ENCODE measurements at places on chromosomes 1 and 21.

DNA sequence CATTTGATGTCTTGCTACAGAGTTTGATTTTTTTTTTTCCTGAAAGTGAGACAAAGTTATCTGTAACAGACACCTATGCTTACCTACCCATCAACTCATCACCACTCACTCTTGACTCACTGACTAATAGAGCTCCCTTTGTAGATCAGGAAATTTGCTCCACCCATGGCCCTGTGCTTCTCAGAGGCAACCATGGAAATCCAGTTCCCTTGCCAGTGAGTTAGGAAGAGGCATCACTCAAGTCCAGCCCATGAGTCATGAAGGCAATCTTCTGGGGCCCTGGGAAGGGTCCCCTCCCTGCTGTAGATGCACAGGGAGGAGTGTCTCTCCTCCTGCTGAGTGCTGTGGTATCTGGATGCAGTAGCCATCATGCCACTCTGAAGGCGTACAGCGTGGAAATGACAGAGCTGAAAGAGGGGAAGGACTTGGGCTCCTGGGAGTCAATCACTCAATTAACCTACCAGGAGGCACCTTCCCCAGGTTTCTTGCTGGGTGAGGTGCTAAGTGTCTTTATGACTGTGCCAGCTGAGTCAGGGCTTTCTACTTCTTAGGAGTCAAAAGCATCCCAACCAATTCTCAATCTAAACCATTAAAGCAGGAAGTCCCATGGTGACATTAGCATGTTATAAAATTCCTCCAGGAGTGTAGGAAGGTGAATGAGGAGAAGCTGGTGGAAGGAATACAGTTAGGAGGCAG, 56.1 kb downstream of the DNTTIP2 start:
- no peak for DNase-seq

- DNase-seq: no peak
Measured at GRCh38 chr1:226584164-226584563, 35.6 kb downstream of the STUM start.

- DNase-seq: no peak
Measured at GRCh38 chr1:156862584-156862983, 1.9 kb downstream of the NTRK1 start.

DNA sequence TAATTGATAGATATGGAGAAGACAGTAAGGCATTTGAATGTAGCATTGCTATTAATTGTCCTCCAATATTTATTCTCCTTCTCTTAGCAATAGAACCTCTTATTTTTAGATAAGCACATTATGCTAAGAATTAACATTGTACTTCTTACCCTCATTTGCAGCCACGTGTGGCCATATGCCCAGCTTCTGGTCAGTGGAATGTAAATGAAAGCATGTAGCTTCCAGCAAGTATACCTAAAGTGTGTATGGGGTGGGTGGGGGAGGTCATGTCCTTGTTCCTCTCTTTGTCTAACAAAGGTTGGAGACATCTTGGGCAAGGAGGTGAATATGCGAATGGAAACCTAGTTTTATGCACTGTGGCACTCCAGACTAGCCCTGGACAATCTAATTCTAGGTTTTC, 133.6 kb upstream of the HMCN1 start:
- DNase-seq: no peak

- DNase-seq: no peak
Measured at GRCh38 chr21:31489726-31490125, 145.7 kb upstream of the TIAM1 start.

DNA sequence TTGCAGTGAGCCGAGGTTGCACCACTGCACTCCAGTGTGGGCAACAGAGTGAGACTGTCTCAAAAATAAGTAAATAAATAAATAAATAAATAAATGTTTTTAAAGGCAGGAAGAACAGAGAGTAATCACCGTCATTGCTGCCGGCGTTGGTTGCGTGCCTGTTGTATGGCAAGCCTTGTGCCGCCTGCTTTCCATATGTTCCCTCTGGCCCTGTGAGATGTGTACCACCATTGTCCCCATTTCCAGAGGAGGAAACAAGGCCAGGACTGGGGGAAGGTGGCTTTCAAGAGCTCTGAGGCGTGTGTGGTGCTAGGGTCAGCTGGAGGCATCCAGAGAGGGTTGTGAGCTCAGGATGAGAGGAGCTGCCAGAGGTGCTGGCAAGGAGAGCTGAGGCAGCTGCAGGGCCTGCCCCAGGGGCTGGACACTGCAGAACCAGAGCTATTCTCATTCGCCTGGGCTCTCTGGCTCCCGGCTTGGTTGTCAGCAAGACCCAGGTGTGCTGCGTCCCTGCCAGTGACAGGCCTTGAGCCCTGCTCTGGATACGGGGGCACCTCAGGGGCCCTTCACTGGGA, 5.2 kb upstream of the MARCKSL1 start:
- no peak for DNase-seq

- DNase-seq: no peak
Measured at GRCh38 chr21:15425049-15425448, 304.7 kb upstream of the USP25 start.

- no peak for DNase-seq
Measured at GRCh38 chr1:230291731-230292620, 134.2 kb downstream of the PGBD5 start.

DNA sequence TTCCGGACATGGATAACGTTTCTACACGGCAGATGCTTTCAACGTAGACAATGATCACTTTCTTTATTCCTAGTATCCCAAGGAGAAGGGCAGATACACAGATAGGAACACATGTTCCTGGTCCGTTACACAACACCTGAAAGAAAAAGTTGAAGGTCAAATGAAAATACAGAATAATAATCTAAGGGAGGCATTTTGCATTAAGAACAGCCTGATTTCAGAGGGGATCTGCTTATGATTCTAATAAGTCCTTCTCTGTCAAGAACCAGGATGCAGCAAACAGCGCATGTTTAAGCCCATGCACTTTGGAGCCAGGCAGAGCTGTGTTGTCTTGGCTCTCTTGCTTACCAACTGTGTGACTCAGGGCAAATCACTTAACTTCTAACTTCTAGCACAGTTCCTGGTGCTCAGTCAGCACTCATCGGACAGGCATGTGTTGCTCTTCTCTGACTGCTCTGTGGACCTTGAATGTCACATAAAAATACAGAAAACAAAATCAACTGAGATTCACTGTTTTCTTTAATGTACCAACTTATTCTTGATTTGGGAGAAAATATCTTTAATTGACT, 56.3 kb upstream of the CNN3 start:
- DNase-seq: no peak

DNA sequence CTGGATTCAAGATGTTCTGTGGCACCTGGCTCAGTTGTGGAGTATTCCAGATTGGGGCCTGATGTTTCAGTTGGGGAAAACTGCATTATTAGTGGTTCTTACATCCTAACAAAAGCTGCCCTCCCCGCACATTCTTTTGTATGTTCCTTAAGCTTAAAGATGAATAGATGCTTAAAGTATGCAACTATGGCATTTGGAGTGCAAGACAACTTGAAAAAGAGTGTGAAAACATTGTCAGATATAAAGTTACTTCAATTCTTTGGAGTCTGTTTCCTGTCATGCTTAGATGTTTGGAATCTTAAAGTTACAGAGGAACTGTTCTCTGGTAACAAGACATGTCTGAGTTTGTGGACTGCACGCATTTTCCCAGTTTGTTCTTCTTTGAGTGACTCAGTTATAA, 7.2 kb downstream of the FPGT start:
- DNase-seq: no peak

GRCh38 chr1:11394592-11395245, 84.2 kb upstream of the DISP3 start:
- DNase-seq: no peak

- DNase-seq: peak; percentile 75
Measured at GRCh38 chr1:179709841-179710329, 33.2 kb upstream of the FAM163A start.

GRCh38 chr1:43885279-43885801, 48.3 kb upstream of the ARTN start:
- no peak for DNase-seq

DNA sequence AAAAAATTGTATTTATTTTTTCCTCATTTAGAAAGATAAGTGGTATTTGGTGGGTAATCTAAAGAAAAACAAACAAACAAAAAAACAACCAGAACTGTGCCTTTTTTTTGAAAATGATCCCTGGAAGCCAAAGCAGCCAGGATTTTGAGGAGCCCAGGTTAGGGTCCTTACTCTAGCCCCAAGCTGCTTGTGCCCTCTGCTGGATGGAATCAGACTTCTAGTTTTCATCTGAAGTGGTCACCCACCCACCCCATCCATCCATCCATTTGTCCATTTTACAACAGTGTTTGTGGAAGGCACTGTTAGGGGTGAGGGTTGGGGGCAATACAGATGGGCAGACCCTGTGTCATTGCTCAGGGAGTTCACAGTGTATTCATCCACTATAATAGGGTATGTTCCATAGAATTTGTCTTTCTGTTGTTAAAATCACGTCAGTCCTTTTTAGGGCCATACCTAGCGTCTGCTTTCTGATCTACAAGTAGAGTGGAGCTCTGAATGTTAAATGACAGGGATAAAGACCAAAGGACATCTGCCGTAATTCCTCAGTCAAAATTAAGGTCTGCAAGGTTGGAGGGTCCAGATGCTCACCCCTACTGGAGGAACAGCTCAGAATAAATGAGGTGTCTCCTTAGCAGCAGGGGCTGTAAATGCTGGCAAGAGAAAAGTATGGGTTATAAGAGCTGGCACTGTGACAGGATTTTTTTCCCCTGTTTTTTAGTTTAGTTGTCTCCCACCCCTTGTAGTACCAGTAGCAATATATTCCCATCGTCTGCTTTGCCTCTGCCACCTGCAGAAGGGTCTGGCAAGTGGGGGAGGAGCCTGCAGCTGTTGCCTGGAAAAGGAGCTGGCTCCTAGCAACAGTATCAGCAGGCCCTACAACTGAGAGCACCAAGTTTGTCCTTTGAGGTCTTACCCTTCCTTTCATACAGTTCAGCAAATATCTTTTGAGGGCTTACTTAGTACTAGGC, 3.2 kb downstream of the LRRC42 start:
- peak; percentile 17 for DNase-seq

GRCh38 chr1:41891199-41891896, 27.4 kb downstream of the HIVEP3 start:
- DNase-seq: no peak

- no peak for DNase-seq
Measured at GRCh38 chr1:56327195-56327594, 252.2 kb downstream of the PLPP3 start.

DNA sequence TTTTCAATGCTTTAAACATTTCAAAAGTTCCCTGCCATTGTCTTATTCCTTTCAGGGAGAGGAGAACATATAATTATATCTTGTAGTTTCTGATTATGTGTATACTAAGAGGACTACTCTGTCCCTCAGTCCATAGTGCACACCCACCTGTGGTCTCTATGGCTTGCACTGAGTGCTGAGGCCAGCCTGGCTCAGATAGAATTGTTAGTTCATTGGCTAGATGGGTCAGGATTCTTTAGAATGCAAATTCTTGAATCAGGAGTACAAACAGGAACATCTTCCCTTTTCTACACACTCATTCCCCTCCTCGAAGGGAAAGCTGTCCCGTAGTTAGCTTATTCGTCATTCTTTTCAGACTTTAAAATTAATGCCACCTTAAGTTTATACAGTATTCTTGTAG, 8.2 kb downstream of the BACH1 start:
- no peak for DNase-seq

GRCh38 chr1:212970085-212970484, 19.7 kb downstream of the VASH2 start:
- DNase-seq: no peak

- DNase-seq: no peak
Measured at GRCh38 chr1:248621770-248622169, 13.1 kb downstream of the OR2T11 start.

GRCh38 chr1:15289251-15289651, 42.2 kb downstream of the FHAD1 start:
- DNase-seq: no peak

GRCh38 chr1:12130466-12131130, 36.2 kb upstream of the TNFRSF1B start:
- no peak for DNase-seq

DNA sequence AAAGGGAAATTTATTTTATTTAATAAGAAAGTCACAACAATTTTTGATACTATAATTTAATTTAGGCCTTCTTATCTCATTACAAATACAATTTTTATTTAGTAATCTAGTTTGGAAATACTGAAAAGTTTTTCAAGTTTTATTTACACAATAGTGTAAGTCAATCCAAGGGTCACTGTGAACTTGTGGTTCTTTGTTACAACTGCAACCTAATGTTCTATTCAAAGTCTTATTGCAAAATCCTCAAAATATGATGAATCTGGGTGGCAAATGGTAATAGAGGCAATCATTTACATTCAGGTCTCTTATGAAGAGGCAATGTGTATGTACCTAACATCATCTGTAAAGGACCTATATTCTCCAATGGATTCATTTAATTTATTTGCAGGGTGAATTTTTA, 421.2 kb downstream of the DPYD start:
- DNase-seq: no peak

- DNase-seq: no peak
Measured at GRCh38 chr1:61873581-61873980, 131.3 kb downstream of the PATJ start.

DNA sequence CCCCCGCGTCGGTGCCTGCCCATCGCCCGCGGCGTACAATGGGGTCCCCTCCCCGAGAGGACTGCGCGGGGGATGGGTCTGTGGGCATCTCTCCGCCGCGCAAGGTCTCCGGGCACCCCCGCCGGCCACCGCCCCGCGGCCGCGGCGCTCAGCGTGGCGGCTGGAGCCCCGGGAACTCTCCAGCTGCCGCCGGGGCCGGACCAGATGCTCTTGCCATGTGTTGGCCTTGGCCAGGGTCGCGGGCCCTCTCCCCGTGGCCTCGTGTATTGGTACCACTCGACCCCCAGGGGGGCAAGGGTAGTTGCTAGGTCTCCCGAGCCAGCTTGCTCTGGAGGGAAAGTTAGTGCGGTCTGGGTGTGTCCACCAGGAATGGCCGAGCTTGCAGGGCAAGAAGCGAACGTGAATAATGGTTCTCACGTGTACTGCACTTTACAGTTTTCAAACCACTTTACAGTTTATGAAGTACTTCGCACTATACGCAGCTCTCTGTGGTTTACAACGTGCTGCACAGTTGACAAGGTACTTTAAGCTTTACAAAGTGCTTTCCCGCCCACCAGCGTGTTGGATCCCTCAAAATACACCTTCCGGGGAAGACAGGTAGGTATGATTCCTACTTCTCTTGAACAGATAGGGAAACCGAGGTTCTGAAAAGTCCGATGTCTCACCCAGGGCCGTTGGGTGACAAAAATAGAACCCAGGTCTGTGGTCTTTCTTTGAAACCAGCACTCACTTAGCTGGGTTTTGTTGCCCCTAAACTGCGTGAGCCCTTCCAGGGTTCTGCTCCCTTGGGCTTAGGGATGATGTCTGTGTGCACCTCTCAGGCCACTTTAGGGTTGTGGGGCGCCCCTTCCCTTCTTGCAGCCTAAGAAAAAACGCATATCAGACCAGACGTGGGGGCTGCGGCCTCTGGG, 1.2 kb downstream of the EPHB2 start:
- no peak for DNase-seq

- peak; percentile 20 for DNase-seq
Measured at GRCh38 chr1:147640553-147641165, 29.7 kb downstream of the ACP6 start.

- DNase-seq: no peak
Measured at GRCh38 chr21:18602711-18603110, 199.1 kb upstream of the TMPRSS15 start.

DNA sequence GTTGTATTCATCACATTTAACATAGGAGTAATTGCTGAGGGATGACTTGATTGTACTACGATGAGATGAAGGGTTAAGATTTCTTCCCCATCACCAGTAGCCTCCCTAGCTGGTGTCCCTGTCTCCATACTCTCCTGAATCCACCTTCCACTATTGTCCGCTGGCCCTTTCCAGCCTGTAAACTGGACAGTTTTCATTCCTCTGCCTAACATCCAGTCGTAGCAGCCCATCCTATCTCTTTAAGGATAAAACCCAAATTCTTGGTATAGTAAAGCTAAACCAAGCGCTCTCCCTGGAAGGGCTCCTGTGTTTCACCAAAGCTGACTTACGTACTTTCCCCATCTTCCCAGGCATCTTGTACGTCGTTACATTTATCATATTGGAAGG, 670 bp downstream of the COX20 start:
- DNase-seq: peak; percentile 44

Measured in muscle of arm (tissue), 14 donors.